ENCODE measurements at places on chromosomes 7 and 10. TPM values are rescaled to one million over a fixed set of nuclear protein-coding genes. Genes with fewer than 3 reads are reported as not detected.

SOSTDC1 gene
- total RNA-seq: not detected

TUBB8 gene
- not detected for total RNA-seq

KCND2 gene
- 0.21 TPM for total RNA-seq

CPN1 gene
- total RNA-seq: not detected

SLC26A5 gene
- total RNA-seq: not detected

WNT16 gene
- not detected for total RNA-seq

MYL7 gene
- total RNA-seq: not detected

FEZF1 gene
- total RNA-seq: not detected

KIAA1549 gene
- total RNA-seq: 0.11 TPM

GPER1 gene
- 11.3 TPM for total RNA-seq

MSS51 gene
- not detected for total RNA-seq

GRCh38 chr7:47513741-47514241 is 68.1 kb downstream of the TNS3 start:
- no peaks in the 10 kb centered on the region for H3K27me3 ChIP-seq
- H3K4me1 ChIP-seq: peaks cover 30% of the 10 kb centered on the region
- no peak for DNase-seq
- H3K27ac ChIP-seq: peak overlapping the region; percentile 36
- no peaks in the 10 kb centered on the region for H3K36me3 ChIP-seq

DNA sequence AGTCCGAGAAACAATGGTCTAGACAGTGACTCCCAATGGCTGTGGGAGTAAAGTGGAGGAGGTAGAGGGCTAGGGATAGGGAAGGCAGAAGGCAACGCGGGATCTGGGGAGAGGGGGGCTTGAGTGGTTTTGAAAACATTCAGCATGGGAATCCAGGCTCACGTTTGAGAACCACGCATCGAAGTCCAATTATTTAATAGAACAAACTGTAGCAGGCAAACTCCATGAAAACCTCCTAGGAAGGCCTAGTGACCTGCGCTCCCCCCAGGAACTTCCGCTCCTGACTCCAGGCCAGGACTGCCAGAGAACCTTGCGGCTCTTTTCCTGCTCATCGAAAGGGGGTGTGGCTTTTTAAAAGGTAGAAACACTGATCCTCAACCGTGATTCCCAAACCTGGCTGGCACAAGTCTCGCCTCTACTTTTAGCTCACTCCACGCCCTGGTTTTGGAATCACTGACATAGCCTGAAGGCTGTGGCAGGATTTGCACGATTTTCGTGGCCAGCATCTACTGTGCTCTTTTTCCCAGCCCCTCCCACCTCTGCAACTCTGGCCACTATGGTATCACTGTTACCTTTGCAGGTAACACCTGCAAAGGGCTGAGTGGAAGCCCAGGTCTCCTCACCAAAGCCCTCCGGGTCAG is 43.4 kb downstream of the MYOF start:
- peak overlapping the region; percentile 96 for H3K27ac ChIP-seq
- no peaks in the 10 kb centered on the region for H3K36me3 ChIP-seq
- H3K4me1 ChIP-seq: peaks cover 29% of the 10 kb centered on the region
- no peak overlapping the region for H3K4me3 ChIP-seq
- H3K27me3 ChIP-seq: no peaks in the 10 kb centered on the region
- DNase-seq: no peak

DNA sequence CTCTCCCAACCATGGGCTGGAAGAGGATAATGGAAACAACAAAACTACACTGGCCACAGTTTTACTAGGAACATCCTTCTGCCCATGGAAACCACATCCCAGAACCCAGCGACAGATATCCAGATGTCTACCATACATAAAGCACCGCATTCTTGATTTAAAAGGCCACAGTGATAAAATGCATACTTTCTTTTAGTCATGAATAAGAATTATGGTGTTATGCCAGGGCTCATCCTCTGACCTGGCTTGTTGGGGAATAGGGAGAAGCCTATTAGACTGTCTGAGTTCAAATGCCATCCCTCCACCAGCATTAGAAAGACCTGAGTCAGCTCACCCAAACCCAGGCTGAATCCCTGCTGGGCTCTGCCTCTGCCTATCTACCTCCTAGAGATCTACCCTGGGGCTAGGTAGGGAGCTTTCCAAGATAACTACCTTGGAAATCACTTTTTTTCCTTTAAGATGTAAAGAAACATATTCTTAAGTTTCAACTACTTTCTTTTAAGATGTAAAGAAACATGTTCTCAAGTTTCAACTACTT is 5.2 kb downstream of the ABCA13 start:
- no peak overlapping the region for H3K4me3 ChIP-seq
- H3K27ac ChIP-seq: no peak overlapping the region
- no peak for DNase-seq
- no peaks in the 10 kb centered on the region for H3K36me3 ChIP-seq
- no peaks in the 10 kb centered on the region for H3K27me3 ChIP-seq

DNA sequence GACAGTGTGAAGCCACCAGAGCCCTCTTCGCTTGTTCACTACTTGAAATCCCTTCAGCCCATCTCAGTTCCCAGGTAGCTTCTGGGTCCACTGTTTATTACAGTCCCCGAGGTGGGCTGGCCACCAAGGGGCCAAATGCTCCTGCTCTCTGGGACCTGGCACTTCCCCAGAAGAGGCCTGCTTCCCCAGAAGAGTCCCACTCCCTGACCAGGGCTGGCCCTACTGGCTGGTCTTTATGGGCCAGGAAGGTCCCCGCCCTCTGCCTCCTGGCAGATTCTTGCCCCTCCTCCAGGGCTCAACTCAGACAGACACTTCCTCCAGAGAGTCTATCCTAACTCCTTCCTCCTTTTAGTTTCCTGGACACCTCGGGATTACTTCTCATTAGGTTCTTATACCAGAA is 70.7 kb upstream of the LRRC18 start:
- peaks cover 22% of the 10 kb centered on the region for H3K4me1 ChIP-seq
- no peaks in the 10 kb centered on the region for H3K36me3 ChIP-seq
- H3K4me3 ChIP-seq: no peak overlapping the region
- no peaks in the 10 kb centered on the region for H3K27me3 ChIP-seq

DNA sequence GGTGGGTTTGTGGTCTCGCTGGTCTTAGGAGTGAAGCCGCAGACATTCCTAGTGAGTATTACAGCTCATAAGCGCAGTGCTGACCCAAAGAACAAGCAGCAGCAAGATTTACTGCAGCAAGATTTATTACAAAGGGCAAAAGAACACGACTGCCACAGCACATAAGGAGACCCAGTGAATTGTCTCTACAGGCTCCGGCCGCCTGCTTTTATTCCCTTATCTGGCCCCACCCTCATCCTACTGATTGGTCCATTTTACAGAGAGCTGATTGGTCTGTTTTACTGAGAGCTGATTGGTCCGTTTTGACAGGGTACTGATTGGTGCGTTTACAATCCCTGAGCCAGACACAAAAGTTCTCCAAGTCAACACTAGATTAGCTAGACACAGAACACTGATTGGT is 82.1 kb downstream of the VIPR2 start:
- peaks cover 2% of the 10 kb centered on the region for H3K4me1 ChIP-seq
- no peak for DNase-seq
- no peaks in the 10 kb centered on the region for H3K36me3 ChIP-seq
- H3K27ac ChIP-seq: no peak overlapping the region
- no peaks in the 10 kb centered on the region for H3K27me3 ChIP-seq
- no peak overlapping the region for H3K4me3 ChIP-seq

- H3K27me3 ChIP-seq: no peaks in the 10 kb centered on the region
- no peaks in the 10 kb centered on the region for H3K4me1 ChIP-seq
- no peak overlapping the region for H3K27ac ChIP-seq
- DNase-seq: no peak
- no peaks in the 10 kb centered on the region for H3K36me3 ChIP-seq
- H3K4me3 ChIP-seq: no peak overlapping the region
These were observed 183.7 kb upstream of the CDK1 start for GRCh38 chr10:60594476-60595051.

DNA sequence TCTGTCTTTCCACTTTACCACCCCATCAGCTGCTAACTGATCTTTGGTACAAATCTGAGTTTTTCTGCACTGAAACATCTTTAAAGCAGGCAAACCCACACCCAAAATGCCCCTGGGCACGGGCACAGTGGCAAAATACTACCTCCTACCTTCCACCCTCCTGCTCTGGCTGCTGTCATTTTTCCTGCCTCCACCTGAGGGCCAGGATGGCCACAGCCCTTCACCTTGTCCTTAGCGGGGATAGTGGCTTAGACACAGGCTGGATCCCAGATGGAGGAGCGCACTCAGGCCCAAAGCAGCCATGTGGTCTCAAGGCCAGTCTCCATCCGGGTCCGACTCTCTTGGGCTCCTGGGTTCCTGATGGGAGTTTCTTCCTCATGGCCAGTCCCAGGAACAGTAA is 98.3 kb downstream of the HIF1AN start:
- DNase-seq: no peak
- no peaks in the 10 kb centered on the region for H3K27me3 ChIP-seq
- H3K4me1 ChIP-seq: no peaks in the 10 kb centered on the region
- H3K4me3 ChIP-seq: no peak overlapping the region
- no peak overlapping the region for H3K27ac ChIP-seq
- no peaks in the 10 kb centered on the region for H3K36me3 ChIP-seq

DNA sequence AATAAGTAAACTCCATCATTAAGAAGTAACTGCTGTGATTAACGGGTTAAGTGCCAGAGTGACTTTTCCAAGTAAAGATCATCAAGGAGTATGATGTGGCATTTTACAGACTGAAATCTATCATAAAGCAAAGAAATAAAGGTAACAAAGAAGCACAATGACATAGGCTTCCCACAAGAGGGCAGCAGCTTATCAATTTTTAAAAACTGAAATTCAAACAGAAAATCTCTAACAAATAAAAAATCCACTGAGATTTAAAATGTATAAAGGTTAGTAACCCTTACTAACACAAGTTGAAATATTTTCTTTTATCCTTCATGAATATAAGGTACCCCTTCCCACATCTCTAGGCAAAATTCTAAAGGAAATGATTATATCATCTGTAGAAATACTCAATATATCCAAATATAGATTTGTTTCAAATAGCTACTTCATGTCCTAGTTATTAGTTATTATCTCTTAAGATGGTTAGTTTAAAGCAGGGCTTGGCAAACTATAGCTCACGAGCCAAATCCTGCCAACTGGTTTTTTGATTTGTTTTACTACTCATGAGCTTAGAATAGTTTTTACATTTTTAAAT is 29.2 kb downstream of the FAM3C start:
- H3K27ac ChIP-seq: no peak overlapping the region
- no peak for DNase-seq
- H3K27me3 ChIP-seq: no peaks in the 10 kb centered on the region
- H3K4me3 ChIP-seq: no peak overlapping the region
- H3K36me3 ChIP-seq: peaks cover 3% of the 10 kb centered on the region

DNA sequence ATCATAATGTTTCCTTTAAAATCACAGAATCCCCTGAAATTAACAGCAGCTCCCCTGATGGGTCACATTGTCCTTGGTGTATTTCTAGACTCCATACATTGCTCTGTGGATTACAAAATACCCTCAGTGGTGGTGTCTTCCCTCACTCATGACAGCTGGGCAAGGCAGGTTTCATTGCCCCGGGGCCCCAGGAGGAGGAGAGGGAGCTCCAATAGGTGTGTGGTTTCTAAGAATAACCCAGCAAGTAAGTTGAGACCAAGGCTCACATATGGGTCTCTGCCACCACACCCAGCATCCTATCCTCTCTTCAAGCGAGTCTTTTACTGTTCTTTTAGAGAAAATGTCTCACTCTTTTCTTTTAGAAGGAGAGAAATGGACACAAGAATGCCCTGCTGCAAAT is 63.6 kb downstream of the PKD1L1 start:
- H3K4me1 ChIP-seq: no peaks in the 10 kb centered on the region
- no peaks in the 10 kb centered on the region for H3K27me3 ChIP-seq
- no peak for DNase-seq
- H3K36me3 ChIP-seq: no peaks in the 10 kb centered on the region
- no peak overlapping the region for H3K27ac ChIP-seq

- H3K4me1 ChIP-seq: no peaks in the 10 kb centered on the region
- no peak for DNase-seq
- H3K27me3 ChIP-seq: no peaks in the 10 kb centered on the region
- H3K36me3 ChIP-seq: no peaks in the 10 kb centered on the region
- no peak overlapping the region for H3K27ac ChIP-seq
These were observed 5.1 kb downstream of the GSTO2 start for GRCh38 chr10:104273899-104274575.

Data from ascending aorta (tissue), 2 donors.